HCEC 1CT (cell line): ENCODE measurements at places on chromosomes 4 and X.

- DNase-seq: no peak
These were observed 1.7 kb downstream of the NUDT10 start for GRCh38 chrX:51334276-51334675.

DNA sequence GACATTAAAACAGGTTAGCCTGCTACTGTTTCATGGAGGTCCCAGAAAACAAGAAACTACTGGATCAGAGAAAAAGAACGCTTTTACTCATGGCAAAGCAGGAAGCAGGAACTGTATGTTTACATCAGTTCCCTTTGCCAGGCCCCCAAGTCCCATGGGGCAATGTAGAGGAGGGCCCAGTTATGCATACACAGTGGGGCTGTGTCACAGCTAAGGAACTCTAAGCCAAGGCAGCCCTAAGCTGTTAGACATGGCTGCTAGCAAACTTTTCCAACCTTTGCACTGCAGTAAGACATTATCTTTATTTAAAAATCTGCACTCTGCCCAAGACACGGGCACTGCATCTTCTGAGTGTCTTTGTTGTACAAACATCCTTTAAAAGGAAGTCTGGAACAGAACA is 975.8 kb downstream of the C4orf33 start:
- DNase-seq: peak; percentile 22

DNA sequence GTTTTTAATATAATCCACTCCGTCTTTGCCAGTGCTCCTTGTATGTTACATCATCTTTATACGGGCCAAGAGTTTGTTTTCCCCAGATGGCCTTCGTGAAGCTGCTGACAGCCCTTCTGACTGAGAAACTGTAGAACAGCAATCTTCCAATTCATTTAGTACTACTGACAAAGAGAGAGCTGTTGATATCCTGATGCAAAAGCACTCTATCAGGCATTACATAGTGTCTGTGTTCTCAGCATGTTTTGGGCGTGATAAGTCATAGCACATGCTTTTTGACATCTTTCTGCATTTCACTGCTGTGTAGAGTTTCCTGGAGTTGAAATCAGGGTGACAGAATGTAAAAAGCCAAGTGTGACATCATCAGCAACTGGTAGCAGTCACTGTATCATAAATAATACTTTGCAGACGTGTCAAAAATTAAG is 746.3 kb upstream of the FAM241A start:
- DNase-seq: no peak

GRCh38 chr4:182307746-182308145 is 64.5 kb downstream of the TENM3 start:
- DNase-seq: peak; percentile 89

DNA sequence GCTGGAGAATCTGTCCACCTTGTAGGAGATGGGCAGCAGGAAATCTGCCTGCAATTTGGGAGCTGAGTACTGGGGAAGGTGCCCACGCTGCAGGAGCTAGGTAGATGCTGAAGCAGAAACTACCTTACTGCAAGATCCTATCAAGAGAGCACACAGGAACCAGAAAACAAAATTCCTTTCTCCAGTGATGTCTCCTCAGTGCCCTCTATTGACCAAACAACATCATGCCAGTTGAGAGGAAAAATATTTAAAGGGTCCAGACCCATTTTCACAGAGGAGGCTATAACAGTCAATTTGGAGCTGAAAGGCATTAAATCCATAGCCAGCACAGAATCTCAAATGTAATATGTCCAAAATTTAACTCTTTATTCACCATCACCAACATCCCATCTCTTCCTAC is 406.8 kb downstream of the SLITRK2 start:
- DNase-seq: no peak

DNA sequence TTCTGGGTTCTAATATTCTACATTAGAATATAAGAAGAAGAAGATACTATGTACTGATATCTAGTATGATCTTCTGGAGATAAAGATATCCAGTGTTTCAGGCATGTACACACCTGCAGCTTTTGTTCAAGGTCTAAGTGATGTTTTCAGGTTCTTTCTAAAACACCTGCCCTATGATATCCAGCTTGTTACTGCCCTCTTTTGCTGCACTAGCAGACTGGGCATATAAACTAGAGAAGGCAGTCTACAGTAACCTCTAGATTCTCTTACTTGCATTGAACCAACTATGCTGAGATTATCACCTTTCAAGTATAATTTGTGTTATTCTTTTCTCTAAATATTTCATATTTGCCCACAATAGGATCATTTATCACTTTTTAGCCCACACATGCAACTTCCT is 1.9 kb upstream of the FRYL start:
- no peak for DNase-seq

DNA sequence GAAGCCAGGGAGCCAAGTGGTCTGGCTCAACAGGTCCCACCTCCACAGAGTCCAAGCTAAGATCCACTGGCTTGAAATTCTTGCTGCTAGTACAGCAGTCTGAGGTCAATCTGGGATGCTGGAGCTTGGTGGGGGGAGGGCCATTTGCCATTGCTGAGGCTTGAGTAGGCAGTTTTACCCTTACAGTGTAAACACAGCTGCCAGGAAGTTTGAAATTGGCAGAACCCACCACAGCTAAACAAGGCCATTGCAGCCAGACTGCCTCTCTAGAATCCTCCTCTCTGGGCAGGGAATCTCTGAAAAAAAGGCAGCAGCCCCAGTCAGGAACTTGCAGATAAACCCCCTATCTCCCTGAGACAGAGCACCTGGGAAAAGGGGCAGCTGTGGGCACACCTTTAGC is 84.9 kb downstream of the EDA2R start:
- DNase-seq: no peak

DNA sequence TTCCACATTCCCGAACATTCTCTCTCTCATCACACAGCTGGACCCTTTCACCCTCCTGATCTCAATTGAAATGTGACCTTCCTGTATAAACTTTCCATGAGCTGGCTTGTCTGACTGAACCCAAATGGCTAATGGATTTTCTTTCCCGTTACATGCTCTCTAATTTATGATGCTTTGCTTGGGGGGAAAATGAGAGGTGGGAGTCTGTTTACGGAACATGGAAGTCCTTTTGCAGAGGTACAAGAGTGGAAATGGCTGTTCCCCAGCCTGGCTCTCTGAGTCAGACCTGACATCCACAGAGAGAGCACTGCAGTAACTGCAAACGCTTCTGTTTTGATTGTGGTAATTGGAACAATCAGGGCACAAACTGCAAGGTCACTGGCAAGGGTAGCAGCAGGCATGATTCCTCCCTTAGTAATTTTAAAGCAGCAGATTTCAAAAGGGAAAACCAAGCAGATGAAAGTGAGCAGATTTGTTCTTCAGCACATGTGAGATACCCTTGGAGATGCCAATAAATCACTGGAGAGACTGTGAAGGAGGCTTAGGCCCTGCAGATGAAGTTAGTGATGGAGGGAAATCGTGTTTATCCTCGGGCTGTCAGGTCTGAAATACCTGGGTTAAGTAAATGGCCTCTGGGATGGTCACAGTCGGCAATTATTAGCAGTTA is 83.9 kb downstream of the SNCA start:
- peak; percentile 79 for DNase-seq

- peak; percentile 52 for DNase-seq
These were observed 46.6 kb downstream of the CCNG2 start for GRCh38 chr4:77203380-77204197.

GRCh38 chr4:178415925-178416324 is 973.7 kb upstream of the AGA start:
- DNase-seq: no peak

- DNase-seq: peak; percentile 40
These were observed 833.1 kb downstream of the C4orf33 start for GRCh38 chr4:129929052-129929451.

- DNase-seq: no peak
These were observed 81.1 kb upstream of the SH3RF1 start for GRCh38 chr4:169351872-169352271.

GRCh38 chrX:153763989-153764755 is at the start of gene PLXNB3:
Gene PLXNB3 (plus strand): TSS chrX:153764249. CDS start chrX:153765536, 1,287 bp downstream.
- peak; percentile 42 for DNase-seq

DNA sequence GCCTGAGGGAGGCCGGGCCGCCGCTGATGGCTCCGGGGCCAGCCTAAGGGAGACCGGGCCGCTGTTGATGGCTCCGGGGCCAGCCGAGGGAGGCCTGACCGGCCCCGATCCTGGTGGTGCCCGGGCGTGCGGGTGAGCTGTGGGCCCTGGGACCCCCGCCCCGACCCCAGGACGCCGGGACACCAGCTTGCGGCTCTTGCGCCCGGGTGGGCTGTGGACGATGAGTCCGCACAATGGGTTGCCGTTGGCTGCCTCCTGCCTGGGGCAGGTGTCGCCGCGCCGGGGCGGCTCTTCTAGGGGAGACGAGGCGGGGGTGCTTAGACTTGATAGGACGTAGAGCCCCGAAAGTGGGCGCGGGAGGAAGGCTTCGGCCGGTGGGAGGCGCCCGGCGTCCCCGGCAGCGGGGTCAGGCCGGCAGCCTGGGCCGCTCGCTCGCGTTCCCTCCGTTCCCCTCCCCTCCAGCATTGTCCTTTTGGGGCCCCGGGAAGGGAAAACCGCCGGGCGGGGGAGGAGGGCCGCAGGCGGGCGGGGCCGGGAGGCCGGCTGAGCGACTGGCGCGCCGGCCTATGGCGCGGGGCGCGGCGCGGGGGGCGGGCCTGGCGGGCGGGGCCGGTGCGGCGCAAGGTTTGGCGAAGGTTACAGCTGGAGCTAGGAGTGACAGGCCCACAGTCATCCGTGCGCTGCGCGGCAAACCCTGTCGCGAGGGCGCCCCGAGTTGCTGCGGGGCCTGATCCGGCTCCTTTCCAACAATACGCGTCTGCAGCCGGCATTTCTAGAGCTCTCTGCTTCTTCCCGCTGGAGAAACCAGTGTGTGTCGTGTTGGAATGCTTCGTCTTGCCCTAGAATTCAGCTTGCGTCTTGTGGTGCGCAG is 819 bp downstream of the KIAA0232 start:
- peak; percentile 73 for DNase-seq

- DNase-seq: no peak
These were observed 27.9 kb downstream of the ABHD18 start for GRCh38 chr4:127993151-127993550.

DNA sequence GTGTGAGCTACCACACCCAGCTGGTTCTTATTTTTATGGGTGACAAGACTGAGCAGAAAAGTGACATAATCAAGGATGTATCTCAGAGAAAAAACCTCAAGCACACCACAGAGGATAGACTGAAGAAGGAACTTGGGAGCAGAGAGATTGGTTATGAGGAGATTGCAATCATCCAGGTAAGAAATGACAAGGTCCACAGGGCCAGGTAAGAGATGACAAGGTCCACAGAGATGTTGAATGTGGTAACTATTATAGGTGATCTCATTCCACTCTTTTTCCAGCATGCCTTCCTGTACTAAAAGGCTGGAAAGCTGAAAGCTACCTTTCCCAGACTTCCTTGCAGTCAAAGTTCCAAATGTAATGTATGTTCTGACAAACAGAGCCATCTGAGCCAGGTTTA is 15.9 kb upstream of the RBM47 start:
- no peak for DNase-seq

DNA sequence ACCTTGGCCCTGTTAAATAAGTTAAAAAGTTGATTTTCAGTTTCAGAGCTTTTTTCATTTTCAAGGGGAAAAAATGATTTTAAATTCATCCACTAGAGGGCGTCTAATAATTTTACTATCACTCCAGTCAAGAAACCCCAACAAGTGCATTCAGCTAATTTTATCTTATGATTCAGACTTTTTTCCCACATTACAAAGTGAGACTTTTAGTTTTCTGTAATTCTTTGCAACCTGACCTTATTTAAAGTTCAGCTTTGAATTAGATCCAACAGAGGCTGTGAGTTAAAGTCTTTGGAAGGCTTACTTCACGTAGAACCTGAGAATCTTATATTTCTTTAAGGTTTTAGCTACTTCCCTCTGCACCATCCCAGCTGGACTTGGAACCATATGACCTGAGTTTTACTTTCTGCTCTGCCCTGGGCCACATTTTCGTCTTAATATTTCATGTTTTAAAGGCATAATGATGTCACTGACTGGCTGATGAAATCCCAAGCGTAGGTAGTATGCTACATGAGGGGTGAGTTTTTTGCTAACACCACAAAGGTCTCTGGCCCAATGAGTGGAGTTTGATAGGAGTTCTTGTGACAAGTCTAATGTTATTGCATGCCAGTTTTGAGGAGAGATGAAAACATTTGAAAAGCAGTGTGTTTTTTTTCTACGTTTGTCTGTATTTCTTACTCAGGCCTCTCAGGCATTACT is 7.2 kb downstream of the GNRHR start:
- DNase-seq: peak; percentile 21

DNA sequence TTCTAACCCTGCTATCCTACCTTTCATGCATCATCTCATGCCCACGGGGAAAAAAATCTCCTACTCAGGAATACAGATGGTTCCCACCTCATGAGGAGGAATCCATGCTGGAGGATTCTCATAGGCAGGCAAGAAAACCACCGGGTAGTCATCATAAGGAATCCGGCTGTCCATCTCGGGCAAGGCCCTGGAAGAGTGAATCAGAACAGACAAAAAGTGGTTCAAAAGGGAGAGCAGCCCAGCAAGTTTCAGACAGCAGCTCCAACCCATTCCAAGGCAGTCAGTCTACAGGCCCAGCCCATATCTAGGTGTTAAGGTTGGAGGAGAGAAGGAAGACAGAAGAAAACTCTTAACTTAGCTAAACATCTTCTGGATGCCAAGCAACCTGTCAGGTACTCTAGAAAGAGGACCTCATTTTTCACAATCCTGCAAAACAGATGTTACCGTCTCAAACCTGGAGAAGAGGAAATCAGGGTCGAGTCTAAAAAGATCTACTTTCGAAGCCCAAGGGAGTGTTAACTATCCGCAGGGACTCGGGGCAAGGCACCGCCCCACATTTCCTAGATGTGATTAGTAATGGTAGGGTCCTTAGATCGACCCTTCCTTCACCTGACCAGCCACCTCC is 447 bp downstream of the PDZD11 start:
- DNase-seq: peak; percentile 15

DNA sequence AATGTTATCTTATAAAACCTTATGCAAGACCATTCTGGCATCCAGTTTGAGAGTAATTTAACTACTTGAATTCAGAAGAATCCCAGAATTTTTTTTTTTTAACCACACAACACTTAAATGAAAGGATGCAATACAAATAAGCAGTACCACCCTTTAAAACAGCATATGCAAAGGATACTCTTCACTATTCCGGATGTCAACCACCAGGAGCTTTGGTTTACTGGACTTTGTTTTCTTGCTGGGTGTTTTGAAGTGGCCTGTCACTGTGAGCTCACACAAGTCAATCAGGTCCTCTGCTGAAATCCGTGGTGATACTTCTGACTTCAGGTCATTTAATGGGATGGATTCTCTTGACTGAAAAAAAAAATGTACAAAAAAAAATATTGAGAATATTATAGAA is 200.0 kb downstream of the TBCK start:
- DNase-seq: no peak

GRCh38 chrX:46325312-46325877 is 219.8 kb downstream of the ZNF674 start:
- no peak for DNase-seq

- no peak for DNase-seq
These were observed 11.1 kb upstream of the GABRE start for GRCh38 chrX:151985531-151985930.
